ENCODE measurements at places on chromosomes 7 and 10.

DNA sequence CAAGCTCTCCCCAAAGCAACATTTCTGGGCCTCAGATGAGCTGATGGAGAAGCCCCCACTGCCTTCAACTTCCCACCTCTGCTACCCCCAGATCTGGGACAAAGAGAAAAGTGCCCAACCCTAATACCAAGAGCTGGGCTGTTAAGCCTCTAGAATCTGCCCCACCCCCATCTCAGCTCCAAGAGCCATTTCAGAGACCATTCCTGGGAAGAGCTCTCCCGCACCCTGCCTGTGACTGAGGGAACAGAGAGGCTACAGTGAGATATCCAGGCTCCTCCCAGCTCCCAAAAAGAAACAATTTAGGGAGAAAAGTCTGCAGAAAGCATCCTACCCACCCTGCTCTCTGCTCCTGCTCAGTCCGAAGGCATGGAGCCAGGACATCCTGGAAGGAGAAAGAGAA lies 2.5 kb upstream of the KCNH2 start:
- no peak for DNase-seq

DNA sequence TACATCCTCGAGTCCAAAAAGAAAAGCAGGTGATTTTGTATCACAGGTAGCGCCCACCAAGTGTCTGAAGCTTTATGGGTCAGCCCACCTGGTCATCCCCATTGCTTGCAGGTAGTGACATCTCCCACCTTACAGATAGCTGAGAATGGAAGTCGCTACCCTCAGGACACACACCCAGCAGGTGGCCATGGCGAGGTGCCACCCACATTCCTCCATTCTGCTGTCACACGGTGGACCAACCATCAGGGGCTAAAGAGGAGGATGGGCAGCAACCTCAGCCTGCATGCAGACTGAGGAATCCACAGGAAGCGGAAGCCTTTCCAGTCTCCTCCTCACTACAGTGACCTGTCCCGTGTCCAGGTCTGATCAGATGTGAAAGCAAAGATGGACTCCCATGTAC lies 162.8 kb downstream of the PAXIP1 start:
- DNase-seq: no peak

DNA sequence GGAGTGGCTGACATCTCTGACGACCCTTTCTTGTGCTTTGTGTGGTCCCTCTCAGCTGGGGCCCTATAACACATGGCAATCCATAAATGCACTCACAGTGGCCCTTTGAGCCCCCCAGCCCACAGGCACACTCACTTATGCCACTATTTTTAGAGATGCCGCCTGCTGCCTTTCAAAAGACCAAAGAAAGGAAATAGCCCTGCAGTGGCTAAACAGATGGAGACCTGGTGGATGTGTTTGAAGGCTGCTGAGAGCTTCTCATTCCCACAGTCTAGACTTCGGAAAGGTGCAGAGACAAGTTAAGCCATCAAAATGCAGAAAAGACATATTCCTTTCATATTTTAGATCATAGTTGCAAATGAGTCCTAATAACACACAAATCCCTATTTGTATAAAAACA lies 42.0 kb upstream of the PDZD8 start:
- no peak for DNase-seq

- no peak for DNase-seq
Measured at GRCh38 chr7:54426406-54426805, 115.8 kb upstream of the VSTM2A start.

GRCh38 chr10:25294032-25294926 lies 119.5 kb downstream of the GPR158 start:
- DNase-seq: no peak

DNA sequence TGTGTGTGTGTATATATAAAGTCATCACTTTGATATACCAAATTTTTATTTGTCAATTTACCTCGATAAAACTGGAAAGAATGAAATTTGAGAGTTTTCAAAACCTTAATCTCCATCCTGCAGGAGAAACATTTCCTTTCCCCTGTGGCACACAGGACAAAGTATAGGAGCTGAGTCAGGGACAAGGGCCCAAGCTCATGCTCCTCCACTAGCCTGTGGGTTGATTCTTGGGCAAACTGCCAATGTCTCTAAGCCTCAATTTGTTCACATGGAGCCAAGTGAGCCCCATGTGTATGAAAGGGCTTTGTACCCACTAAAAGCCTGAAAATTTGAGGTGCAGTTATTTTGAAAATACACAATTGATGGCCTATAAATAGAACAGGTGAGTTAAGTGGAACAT lies 60.3 kb upstream of the IL6 start:
- DNase-seq: no peak

GRCh38 chr10:37379991-37380390 lies 254.6 kb downstream of the ANKRD30A start:
- DNase-seq: no peak

- no peak for DNase-seq
Measured at GRCh38 chr7:138228769-138229168, 152.5 kb downstream of the AKR1D1 start.

DNA sequence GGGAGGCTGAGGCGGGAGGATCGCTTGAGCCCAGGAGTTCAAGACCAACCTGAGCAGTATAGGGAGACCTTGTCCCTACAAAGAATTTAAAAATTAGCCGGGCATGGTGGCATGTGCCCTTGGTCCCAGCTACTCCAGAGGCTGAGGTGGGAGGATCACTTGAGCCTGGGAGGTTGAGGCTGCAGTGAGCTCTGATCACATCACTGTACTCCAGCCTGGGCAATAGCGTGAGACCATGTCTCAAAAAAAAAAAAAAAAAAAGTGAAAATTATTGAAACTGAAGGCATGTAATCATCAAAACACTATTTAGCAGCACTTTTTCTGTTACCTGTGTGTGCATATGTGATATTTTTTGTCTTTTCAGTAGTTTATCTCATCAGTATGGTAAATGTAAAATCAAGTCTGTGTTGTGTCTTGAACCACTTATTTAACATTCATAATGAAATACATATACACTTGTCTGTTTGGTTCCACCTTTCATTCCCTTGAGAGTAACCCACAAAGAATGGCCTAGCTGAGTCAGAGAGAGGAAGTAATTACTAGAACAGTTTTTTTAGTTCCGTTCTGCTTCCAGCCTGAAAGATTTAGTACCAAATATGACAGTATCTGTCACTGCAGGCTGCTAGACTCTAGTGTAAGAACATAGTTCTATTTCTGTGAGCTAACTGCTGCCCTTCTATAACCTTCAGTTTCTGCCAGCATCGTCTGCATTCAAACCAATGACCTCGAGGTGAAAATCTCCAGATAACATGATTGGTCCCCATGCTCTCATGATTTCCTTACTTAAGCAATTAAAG lies 68.6 kb downstream of the MMRN2 start:
- no peak for DNase-seq

GRCh38 chr7:42414028-42414427 lies 177.0 kb upstream of the GLI3 start:
- DNase-seq: no peak
